ENCODE measurements at places on chromosomes 1 and 21.

GRCh38 chr1:112272101-112272772 lies 123.8 kb upstream of the CTTNBP2NL start:
- no peak for DNase-seq

GRCh38 chr1:94982398-94982797 lies 55.5 kb upstream of the CNN3 start:
- DNase-seq, result no peak

- no peak for DNase-seq
Measured at GRCh38 chr1:246043556-246043955, 463.5 kb downstream of the SMYD3 start.

- DNase-seq, result no peak
Measured at GRCh38 chr1:116454940-116455339, 81.9 kb downstream of the ATP1A1 start.

DNA sequence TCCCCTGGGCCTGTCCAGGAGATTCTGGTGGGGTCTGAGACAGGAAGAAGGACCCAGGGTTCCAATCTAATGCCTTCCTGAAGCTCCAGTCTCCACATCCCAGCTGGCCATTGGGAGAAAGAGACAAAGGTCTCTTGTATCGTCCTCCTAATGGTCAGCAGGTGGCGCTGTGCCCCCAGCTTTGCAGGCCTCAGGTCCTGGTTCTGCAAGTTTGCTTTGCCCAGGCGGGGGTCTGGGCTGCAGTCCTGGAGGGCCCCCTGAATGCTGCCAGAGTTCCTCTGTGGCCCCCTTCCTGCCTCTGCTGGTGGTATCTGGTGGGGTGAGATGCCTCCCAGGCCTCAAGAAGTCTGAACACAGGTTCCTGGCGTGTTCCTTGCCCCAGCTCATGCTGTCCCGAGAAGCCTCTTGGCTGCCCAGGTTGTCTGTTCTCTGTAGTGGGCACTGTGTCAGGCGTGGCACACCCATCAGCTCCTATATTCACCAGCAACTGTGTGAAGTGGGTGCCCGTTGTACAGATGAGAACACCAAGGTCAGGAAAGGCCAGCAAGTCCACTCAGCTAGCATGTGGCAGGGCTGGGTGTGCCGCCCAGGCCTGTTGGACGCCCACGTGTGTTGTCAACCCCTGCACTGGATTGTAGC lies 33.8 kb upstream of the CSF3R start:
- DNase-seq, result peak; percentile 51

- DNase-seq, result no peak
Measured at GRCh38 chr1:37947364-37947763, 511 bp upstream of the INPP5B start.

DNA sequence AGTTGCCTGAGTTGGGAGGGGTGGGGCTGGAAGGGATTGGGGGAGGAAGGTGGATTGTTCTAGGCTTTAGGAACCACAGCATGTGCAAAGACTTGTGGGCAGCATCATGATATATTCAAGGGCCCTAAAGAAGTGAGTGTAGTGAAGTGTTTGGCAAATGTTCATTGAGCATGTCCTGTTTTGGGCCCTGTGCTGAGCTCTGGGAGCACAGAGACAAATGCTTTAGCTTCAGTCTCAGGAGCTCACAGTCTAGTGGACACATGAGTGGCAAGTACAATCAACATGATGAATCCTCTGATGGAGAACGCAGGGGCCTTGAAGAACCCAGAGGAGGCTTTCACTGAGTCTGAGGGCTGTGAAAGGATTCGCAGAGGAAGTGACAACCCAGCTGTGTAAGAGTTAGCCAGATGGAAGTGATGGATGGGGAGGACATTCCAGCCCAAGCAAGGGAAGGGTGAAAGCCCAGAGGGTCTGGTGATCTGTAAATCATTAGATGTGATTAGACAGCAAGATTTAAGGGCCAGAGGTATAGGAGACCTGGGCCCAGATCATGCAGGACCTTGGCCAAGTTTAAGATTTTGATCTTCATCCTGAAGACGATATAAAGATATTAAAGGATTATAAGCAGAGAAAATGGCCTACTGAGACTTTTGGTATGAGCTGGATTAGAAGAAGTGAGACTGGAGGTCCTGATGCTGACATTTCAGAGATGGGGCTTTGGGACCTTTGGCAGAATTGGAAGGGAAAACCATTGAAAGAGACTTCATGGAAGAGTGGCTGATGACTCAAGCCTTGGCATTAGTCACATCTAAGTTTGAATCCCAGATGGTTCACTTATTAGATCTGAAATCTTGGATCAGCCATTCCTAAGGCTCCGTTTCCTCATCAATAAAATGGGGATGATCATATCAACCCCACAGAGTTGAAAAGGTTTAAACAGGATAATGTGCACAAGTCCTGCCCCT lies 4.6 kb downstream of the IPO13 start:
- DNase-seq, result no peak

GRCh38 chr1:94713472-94714141 lies 106.5 kb upstream of the SLC44A3 start:
- peak; percentile 100 for DNase-seq

DNA sequence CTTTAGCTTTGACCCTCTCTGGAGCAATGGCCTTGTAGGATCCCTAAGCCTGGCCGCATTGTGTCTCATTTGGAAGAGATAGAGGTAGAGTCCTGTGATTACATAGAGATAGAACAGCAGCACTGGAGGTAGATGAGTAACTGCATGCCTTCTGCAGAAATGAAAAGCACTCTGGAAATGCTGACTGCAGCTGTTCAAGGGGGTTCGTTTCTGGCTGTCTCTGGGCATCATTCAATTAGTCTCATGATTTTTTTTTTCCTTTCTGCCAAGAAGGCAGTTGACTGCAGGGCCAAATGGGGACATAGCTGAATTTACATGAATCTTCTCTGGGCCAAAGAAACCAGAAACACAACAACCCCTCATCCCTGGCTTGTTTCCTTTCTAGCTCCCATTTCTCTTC lies 28.1 kb upstream of the SNX27 start:
- DNase-seq, result no peak

DNA sequence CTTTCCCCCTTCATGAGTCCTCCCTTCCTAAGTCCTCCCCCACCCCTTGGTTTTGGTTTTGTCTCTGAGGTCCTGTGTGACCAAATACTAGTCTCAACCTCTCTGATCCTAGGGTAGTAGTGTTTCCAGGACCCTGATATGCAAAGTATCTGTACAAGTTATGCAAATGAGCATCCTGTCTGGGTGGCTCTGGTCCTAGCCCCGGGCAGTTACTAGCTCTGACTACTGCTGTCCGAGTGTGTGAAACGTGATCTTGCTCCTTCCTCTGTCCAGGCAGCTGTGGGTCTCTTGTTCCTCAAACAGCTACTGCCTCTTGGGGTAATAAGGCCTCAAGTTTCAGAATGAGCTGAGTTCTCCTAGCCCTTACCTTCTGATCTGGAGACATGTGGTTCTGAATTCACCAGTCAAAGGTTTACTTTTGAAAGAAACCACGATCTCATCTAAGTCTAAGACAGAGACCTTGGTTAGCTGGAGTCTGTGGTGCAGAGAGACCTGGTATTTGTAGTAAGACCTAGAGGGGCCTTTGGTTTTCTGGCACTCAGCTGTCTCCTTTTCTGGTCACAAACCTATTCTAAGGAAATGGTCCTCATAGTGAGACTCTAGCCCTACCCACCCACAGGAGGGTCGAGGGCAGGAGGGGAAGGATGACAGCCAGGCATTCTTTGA lies 31.0 kb upstream of the IL19 start:
- no peak for DNase-seq

- DNase-seq, result no peak
Measured at GRCh38 chr1:220317161-220317560, 44.9 kb upstream of the RAB3GAP2 start.

- DNase-seq, result peak; percentile 39
Measured at GRCh38 chr1:17719874-17720273, 35.3 kb upstream of the ACTL8 start.

GRCh38 chr1:67459068-67459467 lies 28.9 kb upstream of the SERBP1 start:
- no peak for DNase-seq

DNA sequence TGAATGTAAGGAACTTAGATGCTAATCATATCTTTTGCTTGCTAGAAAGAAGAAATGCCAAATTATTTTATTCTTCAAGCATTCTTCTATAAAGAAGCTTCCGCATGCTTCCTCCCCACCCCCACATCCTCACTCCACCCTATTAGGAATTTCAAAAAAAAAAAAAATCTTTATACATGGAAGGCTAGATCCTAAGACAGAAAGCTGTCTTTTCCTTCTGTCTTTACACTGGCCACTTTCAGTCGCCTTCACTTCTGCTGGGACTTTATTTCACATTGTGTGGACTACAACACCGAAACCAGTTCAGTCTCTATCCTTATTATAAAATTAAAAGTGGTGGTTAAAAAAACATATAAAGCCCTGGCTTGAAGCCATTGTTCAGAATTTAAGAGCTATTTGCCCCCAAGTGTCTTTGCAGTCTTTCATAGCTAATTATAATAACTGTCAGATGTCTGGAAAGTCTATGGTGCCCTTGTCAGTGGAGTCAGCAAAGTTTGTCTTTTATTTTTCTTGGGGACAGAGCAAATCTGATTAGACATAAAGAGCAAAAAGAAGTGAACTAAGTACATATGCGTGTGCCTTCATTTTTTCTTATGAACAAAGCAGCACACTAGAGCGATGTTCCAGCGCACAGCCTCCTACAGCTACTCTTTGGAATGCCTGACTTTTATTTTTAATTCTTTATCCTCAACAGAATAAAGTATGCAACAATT lies 297.7 kb downstream of the PTPRC start:
- peak; percentile 53 for DNase-seq

DNA sequence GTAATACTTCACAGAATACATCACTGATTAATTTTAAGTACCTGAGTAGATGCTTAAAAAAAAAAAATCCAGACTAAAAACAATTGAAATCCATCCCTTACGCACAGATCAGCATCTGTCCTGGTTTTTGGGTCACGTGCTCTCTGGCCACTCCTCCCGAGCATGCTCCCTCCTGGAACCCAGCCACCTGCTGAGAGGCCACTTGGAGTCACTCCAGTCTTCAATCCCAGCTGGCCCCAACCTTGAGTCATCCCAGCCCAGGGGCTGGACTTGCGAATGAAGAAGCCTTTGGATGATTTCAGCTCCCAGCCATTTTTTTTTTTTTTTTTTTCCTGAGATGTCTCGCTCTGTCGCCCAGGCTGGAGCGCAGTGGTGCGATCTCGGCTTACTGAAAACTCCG lies 8.9 kb downstream of the MAP1LC3C start:
- DNase-seq, result peak; percentile 88

- peak; percentile 57 for DNase-seq
Measured at GRCh38 chr1:163737261-163737660, 415.5 kb downstream of the NUF2 start.

DNA sequence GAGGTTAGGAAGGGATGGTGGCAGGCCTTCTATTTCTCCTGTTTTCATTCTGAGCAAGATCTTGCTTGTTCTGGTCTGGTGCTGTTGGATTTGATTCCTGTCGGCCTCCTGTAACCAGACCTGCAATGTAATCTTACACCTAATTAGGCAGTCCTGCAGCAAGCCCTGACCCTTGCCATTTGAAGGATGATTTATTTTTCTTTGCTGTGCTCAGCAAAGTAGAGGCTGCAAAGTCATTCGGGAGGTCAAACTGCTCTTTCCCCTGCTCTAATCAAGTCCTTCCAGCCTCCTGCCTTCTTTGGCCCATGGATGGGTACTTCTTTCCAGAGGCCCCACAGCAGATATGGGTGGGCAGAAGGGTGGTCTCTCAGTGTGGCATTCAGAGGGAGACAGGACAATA lies 417.7 kb upstream of the USP24 start:
- DNase-seq, result no peak

- DNase-seq, result no peak
Measured at GRCh38 chr1:978835-979743, 2.8 kb downstream of the PERM1 start.

GRCh38 chr1:35573198-35574124 lies at the start of gene TFAP2E:
Gene TFAP2E, plus strand, starts transcription at chr1:35573314. Its CDS starts 264 bp downstream, at chr1:35573578.
- peak; percentile 37 for DNase-seq

DNA sequence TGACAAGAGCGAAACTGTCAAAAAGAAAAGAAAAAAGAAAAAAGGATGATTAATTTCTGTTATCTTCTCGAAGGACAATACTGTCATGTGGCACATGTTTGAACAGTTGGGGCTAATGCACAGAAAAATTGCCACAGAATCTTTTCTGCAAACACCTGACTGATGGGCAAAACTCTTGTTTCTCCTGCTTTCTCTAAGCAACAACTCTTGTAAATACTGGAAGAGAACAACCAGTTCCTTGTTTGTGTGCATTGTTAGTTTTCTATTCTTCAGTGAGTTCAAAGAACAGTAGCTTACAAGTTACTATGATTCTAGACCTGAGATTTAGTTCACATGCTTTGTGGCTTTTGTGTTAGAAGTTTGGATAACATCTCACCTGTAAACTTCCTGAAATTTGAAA lies 60.7 kb downstream of the CDC14A start:
- DNase-seq, result no peak

DNA sequence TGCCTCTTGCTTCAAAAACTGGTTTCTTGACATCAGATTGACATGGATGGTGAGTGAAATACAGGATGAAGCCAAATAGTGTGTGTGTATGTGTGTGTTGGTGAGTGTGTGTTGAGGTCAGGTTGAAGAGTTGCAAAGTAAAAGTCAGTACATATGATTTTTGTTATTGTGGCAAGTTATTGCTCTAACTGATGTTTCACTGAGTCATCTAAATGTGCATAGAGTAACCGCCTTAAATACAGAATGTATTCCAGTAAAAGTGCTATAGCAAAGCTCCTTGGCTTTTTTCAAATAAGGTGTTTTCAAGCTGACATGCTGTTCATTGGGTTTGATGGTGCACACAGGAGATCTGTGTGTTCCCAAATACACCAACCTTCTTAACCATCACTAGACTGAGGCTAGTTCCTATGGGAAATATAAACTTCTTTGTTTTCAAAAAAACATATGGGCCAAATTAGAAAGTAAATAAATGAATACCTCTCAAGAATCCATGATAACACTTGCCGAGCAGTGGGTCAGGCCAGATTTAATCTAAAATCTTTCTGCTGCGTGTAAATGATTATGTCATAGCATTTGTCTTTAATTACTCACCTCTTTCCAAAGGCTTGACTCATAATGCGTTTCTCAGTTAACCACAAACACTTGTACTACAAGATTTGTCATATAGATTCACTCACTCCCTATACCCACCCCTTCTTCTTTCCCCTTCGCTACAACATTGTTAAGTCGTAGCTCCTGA lies 151.1 kb downstream of the LYPLAL1 start:
- DNase-seq, result peak; percentile 97

GRCh38 chr21:41219498-41220207 lies 51.7 kb downstream of the BACE2 start:
- no peak for DNase-seq

Data from fibroblast of skin of right biceps (primary cell).